ENCODE measurements at places on chromosomes 11 and 22.

DNA sequence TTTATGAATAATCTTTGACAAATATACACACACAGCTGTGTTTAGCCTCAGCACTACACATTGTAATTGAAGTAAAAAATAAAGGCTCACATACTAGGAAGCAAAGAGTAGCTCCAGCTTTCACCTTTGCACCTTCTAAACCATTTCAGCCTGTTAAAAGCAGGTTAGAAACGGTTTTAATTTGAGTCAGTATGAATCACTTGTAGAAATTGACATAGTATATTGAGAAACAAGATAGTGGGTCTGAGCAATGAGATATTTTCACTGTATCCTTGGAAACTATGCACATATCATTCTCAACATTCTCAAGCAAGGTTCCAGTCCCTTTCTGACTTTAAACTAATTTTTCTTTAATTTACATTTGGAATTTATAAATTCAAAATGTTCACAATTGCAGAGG lies 380.3 kb downstream of the AASDHPPT start:
- no peak for DNase-seq

- DNase-seq = no peak
Observed at GRCh38 chr11:57566005-57566904, 1.2 kb downstream of the UBE2L6 start.

DNA sequence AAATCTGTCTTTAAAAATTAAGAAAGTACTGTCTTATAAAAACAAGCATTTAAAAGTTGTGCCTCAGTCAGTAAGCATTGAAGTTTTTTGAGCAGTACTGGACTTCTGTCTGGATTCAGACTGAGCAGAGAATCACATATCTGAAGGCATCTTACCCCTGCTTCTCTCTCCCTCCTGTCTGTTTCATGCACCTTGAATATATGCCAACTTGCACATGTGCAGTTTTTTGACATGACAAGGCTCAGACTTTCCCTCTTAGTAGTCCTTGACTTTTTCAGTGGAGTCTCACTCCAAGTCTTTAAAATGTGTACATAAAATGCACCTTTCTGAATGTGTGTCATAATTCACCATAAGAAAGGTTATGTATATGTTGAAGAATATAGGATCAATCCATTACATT lies 19.8 kb downstream of the SPECC1L start:
- DNase-seq = no peak

DNA sequence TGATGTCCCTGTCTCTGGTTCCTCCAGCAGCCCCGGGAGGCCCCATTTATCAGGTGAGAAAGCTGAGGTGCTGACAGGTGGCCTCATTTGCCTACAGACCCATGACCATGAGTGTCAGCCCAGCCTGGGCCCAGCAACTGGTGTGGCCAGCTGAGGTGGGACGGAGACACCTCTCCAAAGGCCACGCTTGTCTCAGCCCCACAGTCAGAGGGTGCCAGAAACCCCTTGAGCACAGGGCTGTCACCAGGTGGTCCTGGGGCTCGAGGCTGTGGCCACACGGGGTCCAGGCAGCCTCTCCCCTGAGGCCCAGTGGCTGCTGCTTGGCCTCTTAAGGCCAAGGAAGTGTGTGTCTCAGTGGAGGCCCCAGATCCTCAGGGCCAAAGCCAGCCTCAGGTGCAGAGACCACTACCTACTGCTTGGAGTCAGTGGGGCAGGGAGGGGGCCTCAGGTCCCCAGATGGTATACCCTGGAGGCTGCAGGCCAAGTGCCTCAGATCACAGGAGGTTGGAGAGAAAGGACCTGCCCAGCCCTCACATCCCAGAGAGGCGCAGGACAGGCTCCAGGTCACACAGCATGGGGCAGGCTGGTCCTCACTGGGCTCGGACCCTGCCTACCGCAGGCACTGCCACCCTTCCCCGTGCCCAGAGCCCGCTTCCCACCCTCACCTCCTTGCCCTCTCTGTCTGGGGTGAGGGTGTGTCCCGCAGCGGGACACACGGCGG lies 11.4 kb downstream of the RAB3IL1 start:
- DNase-seq = no peak

GRCh38 chr11:121426476-121427399 lies 25.4 kb upstream of the SORL1 start:
- no peak for DNase-seq

DNA sequence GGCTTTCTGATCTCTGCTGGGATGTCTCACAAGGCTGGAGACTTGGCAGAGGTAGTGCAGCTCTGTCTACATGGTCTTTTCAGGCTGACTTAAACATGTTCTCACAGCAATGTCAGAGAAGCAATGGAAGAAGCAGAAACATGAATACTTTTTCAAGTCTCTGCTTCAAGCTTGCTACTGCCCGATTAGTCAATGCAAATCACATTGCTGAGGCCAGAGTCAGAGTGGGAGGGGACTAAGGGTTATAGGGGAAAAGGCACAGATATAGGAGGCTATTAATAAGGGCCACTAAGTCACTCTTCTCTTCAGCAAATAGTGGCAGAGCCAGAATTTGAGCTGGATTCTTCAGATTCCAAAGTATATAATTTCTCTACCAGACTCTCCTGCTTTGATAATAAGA lies 390.5 kb downstream of the TMEM135 start:
- DNase-seq = no peak

- no peak for DNase-seq
Observed at GRCh38 chr11:61924064-61924455, 6.7 kb upstream of the RAB3IL1 start.

DNA sequence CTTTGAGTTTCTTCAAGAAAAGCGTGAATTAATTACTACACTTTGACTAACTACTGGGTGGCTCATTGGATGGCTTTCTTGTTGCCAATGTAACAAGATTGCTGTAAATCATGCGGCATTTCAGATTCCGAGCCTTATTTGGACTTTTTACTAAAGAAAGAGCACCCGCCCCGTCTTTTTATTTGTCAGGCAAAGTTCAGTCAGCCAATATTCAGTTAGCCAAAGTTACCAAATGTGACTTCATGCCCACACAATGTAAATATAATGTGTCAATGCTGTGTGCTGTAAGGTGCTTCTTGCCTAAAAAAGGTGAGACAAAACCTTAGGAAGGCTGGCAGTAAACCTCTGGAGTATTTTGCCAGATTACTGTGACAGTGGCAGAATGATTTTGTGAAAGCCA lies 14.8 kb downstream of the FLI1 start:
- no peak for DNase-seq

GRCh38 chr22:19207401-19207808 lies 28.9 kb upstream of the SLC25A1 start:
- DNase-seq = no peak

DNA sequence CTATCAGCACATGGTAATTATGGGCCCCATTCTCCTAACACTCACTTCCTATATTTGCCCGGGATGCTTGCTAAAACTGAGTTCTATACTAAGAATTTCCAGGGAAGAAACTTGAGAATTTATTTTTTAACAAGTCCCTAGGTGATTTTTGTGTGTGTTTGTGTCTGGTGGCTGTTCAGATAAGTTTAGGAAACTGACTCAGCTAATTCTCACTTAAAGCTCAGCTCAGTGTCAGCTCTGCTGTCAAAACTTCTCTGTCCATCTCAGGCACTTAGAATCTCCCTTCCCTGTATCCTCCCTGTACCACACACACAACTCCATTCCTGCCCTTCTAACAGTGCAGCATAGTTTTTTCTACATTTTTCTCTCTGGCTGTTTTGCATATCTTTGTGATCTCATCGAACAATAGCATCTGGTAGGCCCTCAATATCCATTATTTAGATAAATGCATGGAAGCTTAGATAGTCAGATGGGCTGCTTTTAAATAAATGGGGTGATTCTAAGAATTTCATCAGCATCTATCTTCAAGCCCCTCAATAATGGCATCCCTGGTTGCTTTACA lies 69.3 kb downstream of the PIWIL4 start:
- DNase-seq = no peak

DNA sequence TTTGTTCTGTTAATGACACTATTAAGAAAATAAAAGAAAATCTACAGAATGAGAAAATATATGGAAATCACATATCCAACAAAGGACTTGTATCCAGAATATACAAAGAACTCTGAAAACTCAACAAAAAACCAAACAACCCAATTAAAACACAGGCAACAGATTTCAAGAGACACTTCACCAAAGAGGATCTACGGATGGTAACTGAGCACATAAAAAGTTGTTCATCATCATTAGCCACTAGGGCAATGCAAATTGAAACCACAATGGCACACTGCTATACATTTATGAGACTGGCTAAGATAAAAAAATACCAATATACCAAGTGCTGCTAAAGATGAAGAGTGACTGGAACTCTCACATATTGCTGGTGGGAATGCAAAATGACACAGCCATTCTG lies 34.5 kb upstream of the SLC25A1 start:
- no peak for DNase-seq

DNA sequence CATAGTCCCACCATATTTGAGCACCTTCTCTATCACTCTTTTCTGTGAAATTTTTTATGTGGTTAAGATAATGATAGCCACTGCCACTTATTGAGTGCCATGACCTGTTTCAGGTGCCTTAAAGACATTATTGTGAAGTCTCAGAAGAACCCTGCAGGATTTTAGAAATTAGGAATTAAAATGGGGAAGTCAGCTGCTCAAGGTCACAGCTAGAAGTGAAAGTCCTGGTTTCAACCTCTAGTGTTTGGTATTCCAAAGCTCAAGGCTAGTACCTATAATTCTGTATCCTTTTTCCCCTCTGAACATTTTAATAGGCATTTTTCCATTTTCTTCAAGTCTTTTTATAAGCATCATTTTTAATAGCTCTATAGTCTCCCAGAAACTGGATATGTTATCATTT lies 9.0 kb upstream of the RRM1 start:
- DNase-seq = no peak

- no peak for DNase-seq
Observed at GRCh38 chr22:31447337-31447736, 42.3 kb downstream of the EIF4ENIF1 start.

DNA sequence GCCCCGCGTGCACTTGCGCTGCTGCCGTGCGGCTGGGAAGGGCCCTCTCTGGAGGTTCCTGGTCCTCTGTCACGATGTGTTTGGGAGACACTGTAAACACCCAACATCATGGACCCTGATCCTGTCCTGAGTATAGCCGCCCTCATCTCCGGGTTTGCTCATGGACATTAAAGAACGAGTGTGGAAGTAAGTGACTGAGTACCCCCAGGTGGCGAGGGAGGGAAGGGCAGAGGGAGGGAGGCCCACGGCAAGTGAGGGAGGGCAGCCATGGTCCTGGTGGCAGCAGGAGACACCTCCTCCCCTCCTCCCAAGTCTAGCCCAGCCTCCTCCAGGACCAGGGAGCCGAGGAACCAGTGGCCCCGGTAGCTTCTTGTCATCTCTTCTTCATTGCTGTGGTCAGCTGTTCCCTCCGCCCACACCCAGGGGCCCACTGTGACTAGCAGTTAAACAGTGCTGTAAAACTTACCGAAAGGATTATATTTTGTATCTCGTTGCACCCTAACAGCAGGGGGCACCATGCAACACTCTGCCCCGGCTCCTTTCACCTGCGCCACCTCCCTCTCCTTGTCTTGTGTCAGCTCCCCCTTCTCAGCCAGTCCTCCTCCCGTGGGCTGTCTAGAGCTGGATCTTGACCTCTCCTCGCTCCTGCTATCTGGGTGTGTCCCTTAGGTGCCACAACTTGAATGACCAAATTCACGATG lies 566.5 kb upstream of the B3GAT1 start:
- DNase-seq = no peak

DNA sequence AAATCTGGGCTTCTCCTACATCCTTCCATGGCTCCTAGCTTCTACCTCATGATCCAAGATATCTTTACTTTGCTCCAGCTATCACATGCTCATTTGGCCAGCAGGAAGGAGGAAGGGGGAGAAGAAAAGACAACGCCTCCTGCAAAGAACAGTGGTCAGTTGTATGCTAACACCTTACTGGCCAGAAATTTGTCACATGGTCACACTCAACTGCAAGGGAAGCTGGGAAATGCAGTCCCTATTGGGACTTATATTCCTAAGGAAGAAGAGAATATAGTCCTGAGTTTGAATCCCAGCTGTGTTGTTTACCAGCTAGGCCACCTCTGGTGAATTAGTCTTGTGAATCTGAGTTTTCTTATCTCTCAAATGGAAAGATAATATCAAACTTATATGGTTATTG lies 272.0 kb downstream of the BLID start:
- no peak for DNase-seq

- DNase-seq = no peak
Observed at GRCh38 chr11:43951231-43951630, 8.8 kb downstream of the C11orf96 start.

- no peak for DNase-seq
Observed at GRCh38 chr22:36768141-36768540, 7.8 kb downstream of the IFT27 start.

DNA sequence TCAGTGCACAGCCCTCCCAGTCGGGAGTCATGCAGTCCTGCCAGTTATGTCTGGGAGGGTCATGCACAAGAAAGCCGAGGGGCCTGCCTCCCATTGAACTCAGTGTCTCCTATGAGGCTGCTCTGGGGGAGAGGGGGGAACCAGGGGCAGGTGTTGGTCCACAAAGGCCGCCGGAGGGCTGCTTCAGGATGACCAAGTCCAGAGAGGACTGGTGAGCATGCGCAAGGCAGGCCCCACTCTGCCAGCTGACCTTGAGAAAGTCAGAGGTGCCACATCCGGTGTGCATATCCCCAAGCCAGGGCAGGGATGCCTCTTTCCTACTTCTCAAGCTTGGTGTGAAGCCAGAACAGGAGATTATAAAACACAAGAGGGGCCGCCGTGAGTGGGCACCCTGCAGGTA lies 4.4 kb downstream of the SCN4B start:
- DNase-seq = no peak

GRCh38 chr11:73760135-73760678 lies 667 bp downstream of the RAB6A start:
- no peak for DNase-seq

- no peak for DNase-seq
Observed at GRCh38 chr11:8365216-8365941, 101.7 kb upstream of the LMO1 start.

DNA sequence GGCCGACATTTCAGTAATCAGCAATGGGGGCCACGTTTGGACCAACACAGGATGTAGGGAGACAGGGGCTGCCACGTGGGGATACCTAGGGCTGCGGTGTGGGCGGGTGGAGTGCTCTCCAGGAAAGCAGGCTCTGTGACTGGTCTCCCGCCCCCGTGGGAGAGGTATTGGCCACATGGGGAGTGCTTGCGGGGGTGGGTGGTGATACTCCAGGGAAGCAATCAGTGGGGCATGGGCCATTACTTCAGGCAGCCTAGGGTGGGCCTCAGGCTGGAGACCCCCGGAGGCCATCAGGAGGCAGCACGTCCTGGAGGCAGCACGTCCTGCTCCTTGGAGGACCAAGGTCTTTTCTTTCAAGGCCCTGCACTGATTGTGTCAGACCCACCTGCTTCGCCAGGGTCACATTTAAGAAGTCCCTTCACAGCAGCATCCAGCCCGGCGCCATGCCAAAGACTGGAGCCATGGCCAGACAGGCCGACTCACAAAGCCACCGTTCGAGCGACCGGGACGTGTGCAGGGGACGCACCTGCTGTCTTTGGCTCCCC lies 3.0 kb upstream of the MUC2 start:
- DNase-seq = no peak

DNA sequence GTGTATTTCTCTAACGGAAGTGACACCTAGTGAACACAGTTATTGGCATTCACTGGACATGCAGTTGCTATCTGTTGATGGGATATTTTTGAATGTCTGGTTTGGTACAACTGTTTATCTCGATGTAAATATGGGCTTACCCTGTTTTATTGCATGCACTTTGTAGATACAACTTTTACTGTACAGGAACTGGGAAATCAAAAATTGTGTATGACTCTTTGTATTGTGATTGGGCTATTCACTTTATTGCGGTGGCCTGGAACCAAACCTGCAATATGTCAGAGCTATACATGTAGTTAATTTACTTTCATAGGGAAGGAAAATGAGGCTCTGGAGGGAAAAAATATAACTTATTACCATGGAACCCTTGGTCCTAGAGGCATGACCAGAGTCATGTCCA lies 380.7 kb upstream of the KIRREL3 start:
- DNase-seq = no peak
